ENCODE measurements at places on chromosomes 12 and 14.

DNA sequence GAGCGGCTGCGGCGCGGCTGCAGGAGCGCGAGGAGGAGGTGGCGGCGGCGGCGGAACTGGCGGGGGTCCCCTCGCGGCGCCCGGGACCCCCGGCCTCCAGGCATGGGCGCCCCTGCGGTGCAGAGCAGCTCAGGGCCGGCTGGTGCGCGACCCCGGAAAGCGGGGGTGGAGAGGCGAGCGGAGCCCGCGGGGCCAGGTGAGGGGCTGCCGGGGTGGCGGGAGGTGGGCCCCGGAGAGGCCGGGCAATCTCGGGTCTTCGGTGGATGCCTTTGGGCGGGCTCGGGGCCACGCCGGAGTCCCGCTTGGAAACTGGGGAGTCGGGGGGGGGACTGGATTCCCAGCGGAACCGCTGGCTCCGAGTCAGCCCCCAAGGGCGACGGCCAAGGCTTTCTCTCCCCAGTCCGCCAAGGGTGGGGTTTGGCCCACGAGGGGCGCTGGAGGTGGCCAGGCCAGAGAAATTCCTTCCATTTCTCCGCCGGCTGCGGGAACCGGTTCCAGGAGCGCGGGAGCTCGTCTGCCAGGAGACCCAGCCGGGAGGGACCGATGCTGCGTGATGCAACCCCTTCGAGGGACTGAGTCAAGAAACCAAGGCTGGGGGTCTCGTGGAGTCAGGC is 13.9 kb upstream of the NR4A1 start:
- DNase-seq = no peak

GRCh38 chr12:104177663-104178501 is 37.7 kb upstream of the TXNRD1 start:
- no peak for DNase-seq

DNA sequence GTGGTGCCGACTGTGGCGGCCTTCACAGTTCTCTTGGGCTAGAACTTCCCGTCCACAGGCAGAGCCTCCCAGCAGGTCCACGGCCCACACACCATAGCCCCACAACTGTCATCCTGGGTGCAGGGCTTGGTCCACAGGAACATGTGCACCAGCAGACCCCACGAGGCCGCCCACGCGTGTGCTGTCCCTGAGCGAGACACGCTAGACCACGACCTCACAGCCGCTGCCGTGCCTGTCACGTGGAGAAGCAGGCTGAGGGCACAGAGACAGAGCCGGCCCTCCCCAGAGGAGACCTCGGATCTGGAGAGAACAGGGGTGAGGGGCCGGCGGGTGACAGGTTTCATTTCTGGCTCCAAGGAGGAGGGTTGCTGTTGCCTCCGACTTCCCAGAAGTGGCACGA is 8.9 kb upstream of the GALNT9 start:
- DNase-seq = no peak

DNA sequence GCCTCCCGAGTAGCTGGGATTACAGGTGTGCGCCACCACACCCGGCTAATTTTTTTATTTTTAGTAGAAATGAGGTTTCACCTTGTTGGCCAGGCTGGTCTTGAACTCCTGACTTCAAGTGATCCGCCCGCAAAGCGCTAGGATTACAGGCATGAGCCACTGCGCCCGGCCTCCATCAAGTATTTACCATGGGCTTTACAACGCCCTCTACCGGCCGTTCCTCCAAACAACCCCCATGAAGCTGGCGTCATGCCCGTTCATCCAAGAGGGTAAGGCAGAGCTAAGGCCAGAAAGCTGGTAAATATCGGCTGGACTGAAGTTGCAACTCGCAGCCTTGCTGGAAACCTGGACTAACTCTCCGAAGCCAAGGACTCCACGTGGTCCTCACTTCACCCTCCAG is 41.6 kb downstream of the RNF34 start:
- no peak for DNase-seq

- DNase-seq = no peak
These were observed 18.9 kb downstream of the DEGS2 start for GRCh38 chr14:100140452-100141078.
